ENCODE measurements at places on chromosomes 16 and 17.

GRCh38 chr17:49779739-49780231 is 8.7 kb upstream of the KAT7 start:
- DNase-seq, result peak; percentile 87

DNA sequence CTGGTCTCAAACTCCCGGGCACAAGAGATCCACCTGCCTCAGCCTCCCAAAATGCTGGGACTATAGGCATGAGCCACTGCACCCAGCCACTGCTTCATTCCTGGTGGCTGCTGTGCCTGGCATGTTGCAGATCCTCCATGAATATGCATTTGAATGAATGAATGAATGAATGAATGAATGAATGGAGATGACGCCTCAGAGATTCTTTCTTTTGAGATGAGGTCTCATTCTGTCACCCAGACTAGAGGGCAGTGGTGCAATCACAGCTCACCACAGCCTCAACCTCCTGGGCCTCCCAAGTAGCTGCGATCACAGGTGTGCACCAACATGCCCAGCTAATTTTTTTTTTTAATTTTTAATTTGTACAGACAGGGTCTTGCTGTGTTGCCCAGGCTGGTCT is 5.2 kb downstream of the SPN start:
- no peak for DNase-seq

DNA sequence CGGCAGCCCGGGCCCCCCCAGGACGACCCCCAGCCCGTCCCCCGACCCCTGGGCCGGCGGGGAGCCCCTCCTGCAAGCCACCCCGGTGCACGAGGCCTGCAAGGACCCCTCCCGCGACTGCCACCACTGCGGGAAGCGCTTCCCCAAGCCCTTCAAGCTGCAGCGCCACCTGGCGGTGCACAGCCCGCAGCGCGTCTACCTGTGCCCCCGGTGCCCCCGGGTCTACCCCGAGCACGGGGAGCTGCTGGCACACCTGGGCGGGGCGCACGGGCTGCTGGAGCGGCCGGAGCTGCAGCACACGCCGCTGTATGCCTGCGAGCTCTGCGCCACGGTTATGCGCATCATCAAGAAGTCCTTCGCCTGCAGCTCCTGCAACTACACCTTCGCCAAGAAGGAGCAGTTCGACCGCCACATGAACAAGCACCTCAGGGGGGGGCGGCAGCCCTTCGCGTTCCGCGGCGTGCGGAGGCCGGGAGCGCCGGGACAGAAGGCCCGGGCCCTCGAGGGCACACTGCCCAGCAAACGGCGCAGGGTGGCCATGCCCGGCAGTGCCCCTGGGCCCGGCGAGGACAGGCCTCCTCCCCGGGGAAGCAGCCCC is 15.6 kb upstream of the ZFPM1 start:
- peak; percentile 52 for DNase-seq

DNA sequence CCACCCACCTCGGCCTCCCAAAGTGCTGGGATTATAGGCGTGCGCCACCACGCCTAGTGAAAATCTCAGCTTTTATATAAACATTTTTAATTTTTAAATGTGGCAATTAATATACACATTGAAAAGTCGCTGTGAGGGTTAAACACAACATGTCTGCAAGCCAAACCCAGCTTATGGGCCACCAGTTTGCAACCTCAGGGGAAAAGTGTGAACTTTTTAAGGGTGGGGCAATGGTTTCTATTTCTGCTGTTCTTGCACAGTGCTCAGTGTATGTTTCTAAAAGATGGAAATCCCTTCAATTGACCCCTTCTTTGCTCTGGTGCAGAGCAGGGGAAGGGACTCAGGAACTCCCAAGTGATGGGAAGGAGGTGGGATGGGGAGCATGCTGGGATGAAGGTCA is 18.3 kb upstream of the SUPT4H1 start:
- no peak for DNase-seq

DNA sequence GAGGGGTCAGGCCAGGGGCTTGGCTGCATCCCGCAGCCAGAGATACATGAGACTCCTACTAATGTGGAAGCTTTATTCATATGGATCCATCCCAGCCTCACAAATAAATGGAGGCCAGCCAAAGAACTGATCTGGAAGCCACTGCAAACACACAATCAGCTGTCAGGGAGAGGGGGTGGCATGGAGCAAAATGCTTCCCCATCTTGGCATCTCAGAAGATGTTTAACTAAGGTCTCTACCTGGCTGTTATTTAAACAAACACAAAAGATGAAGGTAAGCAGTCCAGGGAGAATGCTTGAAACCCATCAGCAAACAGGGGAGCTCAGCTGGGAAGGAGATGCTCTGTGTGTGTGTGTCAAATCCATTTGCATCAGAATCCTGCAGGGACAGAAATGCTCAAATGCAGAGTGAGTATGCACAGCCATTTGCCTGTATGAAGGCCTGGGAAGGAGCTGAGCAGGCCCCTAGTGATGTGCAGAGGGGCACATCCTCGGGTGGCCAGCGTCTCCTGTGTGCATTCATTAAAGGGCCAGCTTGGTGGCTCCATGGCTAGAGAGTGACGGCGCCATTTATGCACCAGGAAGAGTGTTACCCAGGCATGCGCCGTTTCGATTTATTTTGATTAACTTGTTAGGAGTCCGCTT is 34.2 kb upstream of the IRX3 start:
- DNase-seq, result no peak

DNA sequence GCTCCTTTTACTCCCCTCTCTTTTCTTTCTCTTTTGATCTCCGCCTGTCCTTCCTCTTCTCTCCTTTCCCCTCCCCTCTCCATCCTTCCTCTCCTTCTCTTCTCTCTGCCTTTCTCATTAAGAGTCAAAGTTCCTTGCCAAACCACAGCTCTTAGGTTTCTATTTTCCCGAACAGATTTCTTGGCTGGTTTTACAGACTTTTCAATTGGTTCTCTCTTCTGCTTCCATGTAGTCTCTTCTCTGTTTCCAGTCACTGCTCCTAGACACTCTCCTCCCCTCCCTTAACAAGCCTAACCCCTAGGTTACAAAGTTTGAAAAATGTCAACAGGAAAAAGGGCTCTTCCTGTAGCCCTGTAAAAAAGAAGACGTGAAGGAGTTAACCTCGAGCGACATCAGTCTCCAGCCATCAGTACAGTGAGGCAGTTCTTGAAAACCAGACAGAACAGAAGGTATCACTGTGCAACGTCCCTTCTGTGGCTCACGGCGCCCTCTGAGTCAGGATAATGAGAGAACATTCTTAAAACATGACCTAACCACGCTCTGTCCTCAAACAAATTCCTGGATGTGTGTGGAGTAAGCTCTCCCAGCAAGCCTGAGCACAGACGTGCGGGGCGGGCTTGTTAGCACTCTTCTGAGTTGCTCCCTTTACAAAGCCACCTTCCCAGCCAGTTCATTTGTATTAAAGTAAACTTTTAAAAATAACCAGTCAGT is 11.6 kb upstream of the MARCHF10 start:
- peak; percentile 98 for DNase-seq

- no peak for DNase-seq
Measured at GRCh38 chr17:38434178-38434665, 6.0 kb downstream of the ARHGAP23 start.

- no peak for DNase-seq
Measured at GRCh38 chr16:83023640-83024039, 396.9 kb downstream of the CDH13 start.

DNA sequence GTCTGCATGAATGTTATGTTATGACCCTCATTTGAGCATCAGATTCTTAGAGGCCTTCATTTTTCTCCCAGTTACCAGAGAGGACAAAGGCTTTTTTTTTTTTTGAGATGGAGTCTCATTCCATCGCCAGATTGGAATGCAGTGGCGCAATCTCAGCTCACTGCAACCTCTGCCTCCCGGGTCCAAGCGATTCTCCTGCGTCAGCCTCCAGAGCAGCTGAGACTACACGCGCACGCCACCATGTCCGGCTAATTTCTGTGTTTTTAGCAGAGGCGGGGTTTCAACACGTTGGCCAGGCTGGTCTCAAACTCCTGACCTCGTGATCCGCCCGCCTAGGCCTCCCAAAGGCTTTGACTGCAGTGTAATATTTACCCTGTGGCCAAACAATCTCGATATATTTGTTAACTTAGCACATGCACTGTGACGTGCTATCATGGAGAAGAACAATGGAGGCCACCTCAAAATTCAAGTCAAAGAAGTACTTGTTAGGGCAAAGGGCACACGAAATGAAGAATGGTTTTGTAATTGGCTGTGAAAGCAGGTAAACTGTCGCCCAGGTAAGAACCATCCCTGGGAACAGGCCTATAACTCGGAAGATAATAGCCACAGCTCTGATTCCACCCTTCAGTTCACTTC is 303.4 kb downstream of the SLC39A11 start:
- peak; percentile 54 for DNase-seq

DNA sequence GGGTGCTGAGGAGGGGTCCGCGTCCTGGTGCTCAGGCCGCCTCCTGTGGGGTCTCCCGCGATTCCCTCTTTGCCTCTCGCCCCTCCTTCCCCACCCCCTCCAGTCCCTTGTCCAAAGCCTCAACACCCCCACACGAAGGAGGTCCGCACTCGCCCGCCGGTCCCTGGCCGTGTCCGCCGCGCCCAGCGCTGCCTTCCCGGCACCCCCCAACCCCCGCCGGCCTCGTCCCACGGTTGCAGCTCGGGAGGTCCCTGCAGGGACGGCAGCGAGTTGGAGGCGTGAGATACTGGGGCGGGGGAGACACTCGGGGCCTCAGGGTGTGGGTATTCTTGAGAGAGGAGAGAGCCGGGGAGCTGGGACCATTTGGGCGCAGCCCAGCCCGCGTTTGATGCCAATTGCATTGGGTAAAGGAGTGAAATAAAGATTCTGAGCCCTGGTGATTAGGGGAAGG is 468 bp downstream of the FLYWCH2 start:
- peak; percentile 35 for DNase-seq

DNA sequence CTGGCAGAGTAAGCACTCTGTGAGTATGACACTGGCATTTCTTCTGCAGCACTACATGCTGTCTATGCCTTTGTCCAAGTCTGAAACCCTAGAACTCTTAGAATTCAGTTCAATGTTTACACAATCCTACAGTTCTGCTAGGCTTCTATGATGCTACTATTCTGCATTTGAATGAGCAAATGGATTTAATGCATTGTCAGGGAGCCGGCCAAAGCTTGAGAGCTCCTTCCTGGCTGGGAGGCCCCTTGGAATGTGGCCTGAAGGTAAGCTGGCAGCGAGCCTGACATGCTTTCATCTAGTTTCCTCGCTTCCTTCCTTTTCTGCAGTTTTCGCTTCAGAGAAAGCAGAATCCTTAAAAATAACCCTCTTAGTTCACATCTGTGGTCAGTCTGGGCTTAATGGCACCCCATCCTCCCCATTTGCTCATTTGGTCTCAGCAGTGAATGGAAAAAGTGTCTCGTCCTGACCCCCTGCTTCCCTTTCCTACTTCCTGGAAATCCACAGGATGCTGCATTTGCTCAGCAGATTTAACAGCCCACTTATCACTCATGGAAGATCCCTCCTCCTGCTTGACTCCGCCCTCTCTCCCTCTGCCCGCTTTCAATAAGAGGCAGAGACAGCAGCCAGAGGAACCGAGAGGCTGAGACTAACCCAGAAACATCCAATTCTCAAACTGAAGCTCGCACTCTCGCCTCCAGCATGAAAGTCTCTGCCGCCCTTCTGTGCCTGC is at the start of gene CCL2:
TSS of gene CCL2 (plus strand) at position 635 of the 730 bp plus-strand sequence. CDS start at position 700, 65 bp downstream.
- peak; percentile 37 for DNase-seq

- DNase-seq, result no peak
Measured at GRCh38 chr17:62688398-62689160, 61.1 kb downstream of the MRC2 start.

GRCh38 chr17:55295411-55296170 is 30.8 kb downstream of the HLF start:
- peak; percentile 65 for DNase-seq

- DNase-seq, result no peak
Measured at GRCh38 chr16:17939723-17940122, 396.8 kb downstream of the NPIPA8 start.

GRCh38 chr17:5785338-5785737 is 201.0 kb upstream of the NLRP1 start:
- DNase-seq, result peak; percentile 90

- no peak for DNase-seq
Measured at GRCh38 chr16:53752560-53752959, 48.6 kb downstream of the FTO start.

DNA sequence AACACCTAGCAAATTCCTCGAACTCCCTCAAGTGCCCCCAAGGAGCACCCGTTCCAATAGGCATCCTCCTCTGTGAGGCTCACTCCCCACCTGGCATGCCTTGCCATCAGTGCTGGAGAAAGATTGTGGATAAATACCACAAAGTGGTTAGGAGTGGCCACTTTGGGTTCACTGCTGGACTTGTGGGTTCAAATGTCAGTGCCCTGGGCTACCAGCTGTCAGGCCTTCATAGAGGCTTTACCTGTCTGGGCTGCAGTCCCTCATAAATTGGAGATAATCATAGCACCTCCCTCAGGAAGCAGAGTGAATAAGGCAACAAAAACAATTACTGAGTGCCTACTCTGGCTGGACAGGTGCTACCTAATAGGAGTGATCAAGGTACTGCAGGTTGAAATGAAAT is 1.5 kb upstream of the SYT17 start:
- no peak for DNase-seq

- no peak for DNase-seq
Measured at GRCh38 chr17:40484285-40484972, 17.0 kb downstream of the TNS4 start.

DNA sequence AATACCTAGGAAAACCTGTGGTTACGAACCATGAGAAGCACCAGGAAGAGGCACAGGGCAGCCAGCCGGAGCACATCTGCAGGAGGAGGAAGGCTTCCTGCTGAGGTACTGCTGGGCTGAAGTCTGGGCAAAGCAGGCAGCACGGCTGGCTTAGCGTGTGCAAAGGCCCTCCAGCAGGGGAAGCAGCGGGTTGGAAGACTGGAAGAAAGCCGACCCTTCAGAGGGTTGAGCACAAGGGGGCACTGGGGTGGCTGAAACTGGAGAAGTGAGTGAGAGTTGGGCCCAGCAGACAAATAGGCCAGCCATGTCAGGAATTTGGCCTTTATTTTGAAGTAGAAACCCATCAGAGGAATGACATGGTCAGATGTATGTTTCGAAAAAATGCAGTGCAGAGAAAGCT is 12.1 kb upstream of the HSD3B7 start:
- DNase-seq, result peak; percentile 51

DNA sequence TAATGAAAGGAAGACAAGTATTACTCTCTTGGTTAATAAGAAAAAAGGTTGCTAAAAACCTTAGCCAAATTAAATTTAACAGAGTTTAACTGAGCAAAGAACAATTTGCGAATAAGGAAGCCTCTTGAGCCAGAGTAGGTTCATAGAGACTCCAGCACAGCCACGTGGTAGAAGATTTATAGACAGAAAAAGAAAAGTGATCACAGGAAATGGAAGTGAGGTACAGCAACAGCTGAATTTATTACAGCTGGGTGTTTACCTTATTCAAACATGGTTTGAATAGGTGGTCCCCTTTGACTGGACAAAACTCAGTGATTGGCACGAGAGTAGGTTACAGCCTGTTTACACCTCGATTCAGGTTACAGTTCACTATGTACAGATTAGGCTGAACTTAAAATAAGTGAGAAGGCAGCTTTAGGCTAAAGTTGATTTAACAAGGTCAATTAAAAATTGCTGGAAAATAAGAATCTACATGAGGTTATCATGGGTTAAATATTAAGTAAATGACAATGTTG is 3.3 kb upstream of the CCL15 start:
- DNase-seq, result no peak

- peak; percentile 4 for DNase-seq
Measured at GRCh38 chr16:54027558-54027957, 259.0 kb downstream of the IRX3 start.

All from ELR (cell line).